ENCODE measurements at places on chromosomes 16 and 17. TPM values are rescaled to one million over a fixed set of nuclear protein-coding genes. Genes with fewer than 3 reads are reported as not detected.

The CEMP1 gene
- 7.3 TPM for polyA plus RNA-seq

The GRAP gene
- polyA plus RNA-seq: 97.6 TPM

The GAS2L2 gene
- not detected for polyA plus RNA-seq

The OTOA gene
- polyA plus RNA-seq: 0.04 TPM

The CCL1 gene
- polyA plus RNA-seq: not detected

The SOST gene
- not detected for polyA plus RNA-seq

The PRSS21 gene
- 1.9 TPM for polyA plus RNA-seq

The PRSS22 gene
- not detected for polyA plus RNA-seq

The GAS7 gene
- polyA plus RNA-seq: 0.31 TPM

The TNFRSF17 gene
- not detected for polyA plus RNA-seq

The SPATA22 gene
- polyA plus RNA-seq: not detected

The KCNH6 gene
- polyA plus RNA-seq: not detected

The CD300LD gene
- not detected for polyA plus RNA-seq

The ZNF469 gene
- polyA plus RNA-seq: not detected

The NEUROD2 gene
- not detected for polyA plus RNA-seq

The ADAM11 gene
- polyA plus RNA-seq: 0.08 TPM

The PRSS33 gene
- polyA plus RNA-seq: not detected

The KLHL10 gene
- not detected for polyA plus RNA-seq

The ANKRD13B gene
- polyA plus RNA-seq: not detected

The TEN1 gene
- 12.8 TPM for polyA plus RNA-seq

The HLF gene
- polyA plus RNA-seq: 0.18 TPM

The KRT36 gene
- polyA plus RNA-seq: not detected

The CLUH gene
- 15.3 TPM for polyA plus RNA-seq

The ST6GALNAC1 gene
- polyA plus RNA-seq: 20.7 TPM

The MINK1 gene
- polyA plus RNA-seq: 8.3 TPM

The ACSM2A gene
- polyA plus RNA-seq: not detected

The ITGAX gene
- 0.05 TPM for polyA plus RNA-seq

The ZG16B gene
- not detected for polyA plus RNA-seq

The RNF227 gene
- polyA plus RNA-seq: 4.9 TPM

The PLK1 gene
- polyA plus RNA-seq: 0.16 TPM

The CSH2 gene
- polyA plus RNA-seq: not detected

The CRYBA1 gene
- not detected for polyA plus RNA-seq

The PRDM7 gene
- polyA plus RNA-seq: not detected

The KRTAP17-1 gene
- polyA plus RNA-seq: not detected

The ARL17A gene
- polyA plus RNA-seq: 7.3 TPM

The EFNB3 gene
- not detected for polyA plus RNA-seq

The TRPV3 gene
- not detected for polyA plus RNA-seq

The TBC1D3 gene
- polyA plus RNA-seq: not detected

The ITGAD gene
- not detected for polyA plus RNA-seq

The WFDC1 gene
- not detected for polyA plus RNA-seq

The PSME3IP1 gene
- 76.3 TPM for polyA plus RNA-seq

The SLC6A2 gene
- polyA plus RNA-seq: not detected

The CRYM gene
- polyA plus RNA-seq: not detected

The KRT12 gene
- not detected for polyA plus RNA-seq

The EVPLL gene
- polyA plus RNA-seq: not detected

The PIP4K2B gene
- 18.6 TPM for polyA plus RNA-seq

The CIITA gene
- 0.27 TPM for polyA plus RNA-seq

The RETREG3 gene
- 131 TPM for polyA plus RNA-seq
